Activated T-helper 1 cell treated with anti-CD3 and anti-CD28 coated beads, Interleukin-2, amount 50 U/mL, for 16 hours (primary cell): ENCODE measurements at places on chromosomes 4 and X.

DNA sequence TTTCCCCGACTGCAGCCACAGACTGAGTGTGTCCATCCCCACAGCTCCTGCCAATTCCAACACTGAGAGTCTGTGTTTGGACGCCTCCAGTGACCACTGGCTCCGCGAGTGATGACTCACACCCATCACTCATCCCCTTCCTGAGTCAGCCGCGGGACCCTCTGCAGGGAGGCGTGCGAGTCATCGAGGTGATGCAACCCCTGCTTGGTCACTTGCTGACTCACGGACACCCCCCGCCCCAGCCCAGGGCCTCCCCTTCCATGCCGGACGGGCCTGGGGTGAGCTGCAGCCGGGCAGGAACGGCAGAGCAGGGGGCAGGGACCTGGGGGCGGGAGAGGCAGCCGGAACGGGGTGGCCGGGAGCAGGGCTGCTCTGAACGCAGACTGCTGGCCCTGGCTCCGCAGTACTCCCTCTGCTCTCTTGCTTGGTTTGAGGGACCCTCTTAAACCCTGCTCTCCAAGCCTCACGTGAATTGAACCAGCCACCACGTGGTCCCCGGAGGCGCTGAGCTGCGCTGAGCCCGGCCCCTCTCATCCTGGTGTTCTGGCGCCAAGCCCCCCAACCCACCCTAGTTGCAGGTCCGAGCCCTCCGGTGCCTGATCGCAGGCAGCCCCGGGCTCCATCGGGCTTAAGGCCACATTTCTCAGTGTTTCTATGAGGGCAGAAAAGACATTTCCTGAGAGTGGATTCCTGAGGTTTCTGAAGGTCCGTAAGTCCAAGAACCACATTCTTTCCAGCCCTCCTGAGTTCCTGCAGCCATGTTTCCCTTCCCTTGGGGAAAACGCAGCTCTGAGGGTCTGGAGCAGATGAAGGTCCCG lies 32.4 kb downstream of the FGFRL1 start:
- no peak for DNase-seq

- DNase-seq = no peak
These were observed 133.1 kb upstream of the VCX start for GRCh38 chrX:7709845-7710244.

DNA sequence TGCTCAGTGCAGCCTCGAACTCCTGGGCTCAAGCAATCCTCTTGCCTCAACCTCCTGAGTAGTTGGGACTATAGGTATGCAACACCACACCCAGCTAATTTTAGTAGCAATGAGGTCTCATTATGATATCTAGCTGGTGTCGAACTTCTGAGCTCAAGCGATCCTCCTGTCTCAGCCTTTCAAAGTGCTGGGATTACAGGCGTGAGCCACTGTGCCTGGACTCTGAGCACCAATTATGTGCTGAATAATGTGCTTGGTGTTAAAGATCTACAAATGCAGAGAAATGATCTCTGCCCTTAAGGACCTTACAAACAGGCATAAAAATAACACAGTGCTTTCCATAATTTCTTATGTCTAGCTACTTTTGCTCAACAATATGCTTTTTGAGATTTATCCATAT lies 129.0 kb upstream of the CBR4 start:
- DNase-seq = no peak

GRCh38 chr4:156536661-156537060 lies 434.9 kb downstream of the PDGFC start:
- DNase-seq = no peak

DNA sequence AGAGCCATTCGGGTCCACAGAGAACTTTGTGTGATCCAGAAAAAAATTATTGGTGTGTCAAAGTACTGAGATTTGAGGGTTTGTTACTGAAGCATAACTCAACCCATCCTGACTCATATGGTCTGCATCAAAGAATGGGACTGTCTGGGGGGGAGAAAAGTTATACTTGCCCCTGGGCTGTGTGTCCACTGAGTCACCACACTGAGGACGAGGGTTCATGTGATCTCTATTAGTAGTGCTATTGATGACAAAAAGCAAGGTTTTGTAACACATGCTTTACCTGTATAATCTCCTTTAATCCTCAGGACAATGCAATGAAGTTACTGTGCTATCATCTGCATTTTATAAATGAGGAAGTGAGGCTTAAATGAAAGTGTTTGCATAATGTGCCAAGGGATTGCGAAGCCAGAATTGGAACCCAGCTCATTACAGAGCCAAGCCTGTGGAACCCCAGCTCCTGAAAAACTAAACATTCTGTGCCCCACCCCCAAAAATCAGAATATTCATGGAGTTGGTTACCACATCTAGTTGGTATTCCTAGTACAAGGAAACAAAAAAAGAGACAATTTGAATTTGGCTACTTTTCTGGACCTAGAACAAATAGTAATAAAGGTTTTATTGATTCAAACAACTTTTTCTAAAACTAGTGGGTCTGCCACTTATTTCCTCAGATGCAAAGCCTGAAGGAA lies 31.2 kb downstream of the CCDC149 start:
- DNase-seq = no peak

- no peak for DNase-seq
These were observed 32.3 kb downstream of the SH3RF1 start for GRCh38 chr4:169238445-169238844.

DNA sequence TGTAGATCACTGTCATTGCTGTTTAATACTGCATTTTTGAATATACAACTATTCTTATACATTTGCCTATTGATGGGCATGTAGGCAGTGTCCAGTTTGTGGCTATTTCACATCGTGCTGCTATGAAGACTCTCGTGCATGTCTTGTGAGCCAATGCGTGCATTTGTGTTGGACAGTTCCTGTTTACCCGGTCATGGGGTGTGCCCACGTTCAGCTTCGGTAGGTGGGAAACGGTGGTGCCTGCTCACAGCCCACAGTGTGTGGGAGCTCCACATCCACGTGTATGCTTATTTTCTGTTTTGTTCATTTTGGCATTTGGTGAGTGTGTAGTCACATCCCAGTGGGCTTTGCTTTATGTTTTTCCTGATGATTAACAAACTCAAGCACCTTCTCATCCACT lies 19.7 kb upstream of the RNF212 start:
- DNase-seq = no peak

DNA sequence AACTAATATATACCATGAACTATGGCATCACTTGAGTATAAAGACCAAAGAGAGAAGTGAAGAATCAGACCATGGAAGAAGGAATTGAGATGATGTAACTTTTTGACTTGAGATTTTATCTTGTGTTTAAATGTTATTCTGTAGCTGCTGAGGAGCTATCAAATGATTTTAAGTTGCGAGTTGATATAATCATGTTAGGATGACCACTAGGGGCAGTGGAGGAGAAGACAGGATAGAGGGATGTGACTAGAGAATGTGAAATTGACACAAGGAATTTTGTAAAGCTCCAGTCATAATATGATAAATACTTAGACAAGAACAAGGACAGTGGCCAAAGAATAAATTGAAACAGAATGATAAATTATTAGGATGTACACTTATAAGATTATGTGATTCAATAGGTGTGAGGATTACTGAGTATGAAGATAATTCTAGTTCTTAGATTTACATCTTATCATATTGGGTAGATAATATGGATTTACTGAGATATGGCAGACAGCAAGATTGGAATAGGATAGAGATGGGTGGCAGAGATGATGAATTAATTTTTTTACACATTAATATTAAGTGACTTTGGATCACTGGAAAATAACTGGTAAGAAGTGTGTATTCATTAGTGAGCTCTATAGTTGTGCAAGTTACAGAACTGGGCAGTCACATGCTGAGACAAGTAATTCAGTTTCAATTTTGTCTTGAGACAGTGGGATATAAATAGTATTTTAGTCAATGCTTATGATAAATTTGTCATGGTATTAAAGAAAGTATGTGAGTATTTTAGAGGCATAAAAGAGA lies 816.0 kb upstream of the PCDH10 start:
- DNase-seq = no peak

DNA sequence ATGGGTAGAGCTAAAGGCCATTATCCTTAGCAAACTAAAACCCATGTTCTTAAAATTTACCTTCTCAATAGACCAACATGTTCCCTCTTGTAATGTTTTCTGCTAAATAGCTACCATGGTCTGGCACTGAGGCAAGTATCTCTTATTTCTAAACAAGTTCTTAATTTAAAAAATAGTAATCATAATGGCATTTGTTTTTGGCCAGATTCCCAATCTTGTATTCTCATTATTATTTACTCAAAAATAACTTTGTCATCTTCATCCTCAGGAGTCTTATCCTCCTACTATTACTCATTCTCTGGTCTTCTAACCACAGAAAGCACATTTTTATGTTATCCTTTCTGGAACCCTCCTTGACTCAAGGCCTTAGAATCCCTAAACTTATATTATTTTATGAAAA lies 931.2 kb downstream of the CCSER1 start:
- DNase-seq = no peak

DNA sequence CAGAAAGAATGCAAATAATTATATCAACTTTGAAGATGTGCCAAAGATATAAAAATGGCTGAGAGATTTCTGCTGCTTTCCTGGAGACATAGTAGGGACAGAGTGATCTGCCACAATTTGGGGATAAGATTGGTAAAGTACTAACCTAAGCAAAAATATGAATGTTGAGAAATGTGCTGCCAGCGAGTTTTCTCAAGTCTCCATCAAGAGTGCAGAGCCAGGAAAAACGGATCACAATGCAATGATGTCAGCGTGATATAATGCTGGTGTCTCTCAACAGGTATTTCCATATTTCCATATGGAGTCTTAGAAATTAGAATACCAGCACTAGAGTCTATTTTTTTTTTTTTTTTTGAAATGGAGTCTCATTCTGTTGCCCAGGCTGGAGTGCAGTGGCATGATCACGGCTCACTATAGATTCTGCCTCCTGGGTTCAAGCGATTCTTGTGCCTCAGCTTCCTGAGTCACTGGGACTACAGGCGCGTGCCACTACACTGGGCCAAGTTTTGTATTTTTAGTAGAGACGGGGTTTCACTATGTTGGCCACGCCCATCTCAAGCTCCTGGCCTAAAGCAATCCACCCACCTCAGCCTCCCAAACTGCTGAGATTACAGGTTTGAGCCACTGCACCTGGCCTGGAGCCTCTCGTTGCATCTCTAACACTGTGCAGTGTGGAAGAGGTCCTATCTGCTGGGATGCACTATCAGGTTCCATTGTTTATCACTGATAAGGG lies 893.5 kb downstream of the TRIML1 start:
- no peak for DNase-seq

GRCh38 chr4:140135529-140136088 lies 18.4 kb downstream of the MAML3 start:
- DNase-seq = no peak

GRCh38 chr4:87819281-87819919 lies 13.4 kb upstream of the MEPE start:
- DNase-seq = no peak

DNA sequence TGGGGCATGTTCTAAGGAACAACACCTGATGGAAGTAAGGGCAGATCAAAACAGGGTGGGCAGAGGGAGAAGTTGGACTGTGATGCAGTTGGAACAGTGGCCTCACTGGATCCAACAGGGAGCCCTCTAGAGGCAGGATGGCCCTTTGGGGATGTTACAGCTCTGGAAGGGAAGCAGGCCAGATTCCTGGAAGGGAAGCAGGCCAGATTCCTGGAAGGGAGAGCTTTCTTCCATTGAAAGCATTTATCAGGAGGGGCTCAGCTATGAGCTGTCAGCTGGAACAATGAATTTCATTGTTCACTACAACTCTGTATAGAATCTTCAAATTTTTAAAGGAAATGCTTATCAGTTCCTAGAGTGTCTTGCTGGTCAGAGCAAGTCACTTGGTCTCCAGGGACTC lies 17.7 kb downstream of the IL15 start:
- DNase-seq = no peak

DNA sequence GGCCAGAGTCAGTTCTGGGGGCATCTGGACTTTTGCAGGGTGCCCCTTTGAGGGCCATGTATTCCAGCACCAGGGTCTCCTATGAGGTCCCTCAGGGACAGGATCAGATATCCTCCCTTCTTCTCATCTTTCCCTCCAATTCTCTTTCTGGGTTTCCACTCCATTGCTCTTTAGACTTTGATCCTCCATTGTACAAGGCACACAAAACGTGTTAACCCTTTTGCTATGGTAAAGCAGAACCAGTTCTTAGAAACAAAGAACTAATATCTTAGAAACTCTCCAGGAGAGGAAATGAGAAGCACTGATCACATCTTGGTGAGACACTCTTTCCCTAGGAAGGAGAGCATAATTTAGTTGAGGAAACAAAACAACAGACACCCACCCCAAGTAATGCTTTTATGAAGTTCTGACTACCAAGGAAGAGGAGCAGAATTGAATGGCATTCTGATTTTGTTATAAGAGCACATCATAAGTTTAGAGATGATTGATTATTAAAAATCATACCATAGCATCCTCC lies 200.7 kb upstream of the NPY2R start:
- DNase-seq = no peak

GRCh38 chrX:66022632-66023384 lies 17.1 kb downstream of the VSIG4 start:
- no peak for DNase-seq

GRCh38 chr4:39698424-39699009 lies 581 bp downstream of the UBE2K start:
- DNase-seq = peak; percentile 9

GRCh38 chr4:140427919-140428471 lies 547 bp upstream of the CLGN start:
- no peak for DNase-seq

- DNase-seq = no peak
These were observed 603 bp downstream of the MAD2L1 start for GRCh38 chr4:120065974-120066516.

DNA sequence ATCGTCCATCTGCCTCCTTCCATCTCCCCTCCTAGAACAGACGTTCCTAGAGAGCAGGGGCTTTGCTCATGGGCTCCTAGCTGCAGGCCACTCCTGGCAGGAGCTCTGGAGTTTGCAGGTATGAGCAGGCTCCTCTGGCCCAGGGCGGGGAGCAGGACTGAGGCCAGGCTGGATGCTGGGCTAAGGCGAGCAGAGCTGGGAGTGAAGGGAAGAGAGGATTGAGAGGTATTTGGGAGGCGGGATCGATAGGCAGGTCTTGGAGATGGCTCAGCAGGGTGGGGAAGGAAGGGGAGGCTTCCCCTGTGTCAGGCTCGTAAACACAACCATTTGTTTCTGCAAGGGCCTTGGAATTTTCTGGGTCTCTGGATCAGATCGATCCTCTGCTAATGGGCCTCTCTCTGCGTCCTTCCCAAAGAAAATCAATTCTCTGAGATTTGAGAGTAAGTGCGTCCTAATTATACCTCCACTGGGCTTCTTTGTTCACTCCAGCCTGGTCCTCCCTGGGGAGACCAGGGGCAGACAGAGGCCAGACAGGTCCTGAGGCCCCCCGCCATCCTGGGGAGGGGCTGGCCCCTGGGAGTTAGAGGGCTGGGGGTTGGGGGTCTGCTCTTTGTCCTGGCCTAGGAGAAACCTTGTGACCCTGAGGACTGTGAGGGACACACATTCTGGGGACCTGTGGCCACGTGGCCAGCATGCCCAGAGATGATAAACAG lies 94.8 kb upstream of the PSAPL1 start:
- no peak for DNase-seq

- DNase-seq = no peak
These were observed 38.8 kb downstream of the SEPTIN6 start for GRCh38 chrX:119654112-119654531.

- no peak for DNase-seq
These were observed 7.9 kb downstream of the FRMD7 start for GRCh38 chrX:132119821-132120515.
